ENCODE measurements at places on chromosomes 3 and 15.

DNA sequence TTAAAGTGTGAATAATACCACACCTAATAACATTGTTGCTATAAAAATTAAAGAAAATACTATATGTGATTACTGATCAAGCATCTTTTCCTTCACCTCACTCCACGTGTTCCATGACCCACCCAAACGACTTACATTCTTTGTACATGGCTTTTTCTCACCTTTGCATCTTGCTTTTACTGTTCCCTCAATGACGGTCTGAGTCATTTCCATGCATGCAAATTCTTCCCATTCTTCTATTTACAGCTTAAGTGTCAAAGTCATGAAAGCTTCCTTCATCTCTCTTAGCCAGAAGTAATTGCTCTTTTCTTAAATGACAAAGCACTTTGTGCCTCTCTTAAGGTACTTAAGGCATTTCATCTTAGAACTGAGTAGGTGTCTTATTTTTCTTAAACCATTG lies 64.0 kb downstream of the GREM1 start:
- no peak for DNase-seq

DNA sequence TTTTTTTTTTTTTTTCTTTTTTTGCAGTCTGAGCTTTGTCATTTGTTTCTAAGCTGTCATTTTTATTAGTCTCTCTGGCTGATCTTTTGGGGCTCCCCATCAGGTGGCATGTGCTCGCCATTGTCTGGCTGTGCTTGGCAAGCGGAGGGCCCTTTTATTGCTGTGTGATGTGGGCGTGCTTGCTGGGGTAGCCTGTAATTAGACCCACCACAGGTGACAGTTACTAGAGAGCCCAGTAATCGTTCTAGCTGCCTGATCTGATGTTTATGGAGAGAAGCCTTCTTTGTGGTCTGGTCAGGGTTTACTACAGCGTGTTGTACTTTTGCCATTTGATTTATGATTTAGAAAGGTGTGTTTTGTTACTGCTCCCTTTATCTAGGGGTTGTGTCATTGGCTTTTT lies 179.9 kb downstream of the MCTP2 start:
- DNase-seq = no peak

- DNase-seq = no peak
Measured at GRCh38 chr3:50128001-50128400, 27.1 kb upstream of the SEMA3F start.

DNA sequence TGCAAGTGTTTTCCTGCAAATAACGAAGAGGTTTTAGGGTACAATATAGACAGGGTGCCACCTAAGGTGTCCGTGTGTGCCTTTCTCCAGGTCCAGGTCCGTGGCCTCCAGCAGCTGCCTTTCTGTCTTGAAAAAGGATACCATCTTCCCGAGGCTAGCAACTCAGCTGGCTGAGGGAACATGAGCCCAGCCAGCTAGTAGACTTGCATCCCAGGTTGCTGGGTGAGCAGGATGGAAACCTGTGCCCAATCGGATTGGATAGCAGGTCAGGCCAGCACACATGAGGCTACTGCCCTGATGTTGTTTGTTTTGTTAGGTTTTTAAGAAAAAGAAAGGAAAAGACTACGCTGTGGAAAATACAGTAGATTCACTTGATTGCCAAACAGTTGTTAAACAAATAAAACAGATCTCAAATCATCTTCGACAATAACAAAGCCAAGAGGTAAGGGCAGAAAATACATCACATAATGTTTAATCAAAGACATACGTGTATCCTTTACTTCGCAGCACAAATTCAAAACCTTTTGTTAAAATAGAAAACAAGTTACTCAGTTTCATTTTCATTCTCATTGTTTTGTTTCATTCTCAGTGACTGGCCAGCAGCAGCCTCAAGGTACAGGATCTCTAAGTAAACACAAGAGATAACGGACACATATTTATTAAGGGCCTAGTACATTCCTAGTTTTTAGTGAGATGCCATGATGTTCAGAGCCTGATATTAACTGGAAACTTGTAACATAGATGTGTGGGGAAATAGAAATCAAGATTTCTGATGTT lies 661.2 kb upstream of the NR2F2 start:
- DNase-seq = no peak

DNA sequence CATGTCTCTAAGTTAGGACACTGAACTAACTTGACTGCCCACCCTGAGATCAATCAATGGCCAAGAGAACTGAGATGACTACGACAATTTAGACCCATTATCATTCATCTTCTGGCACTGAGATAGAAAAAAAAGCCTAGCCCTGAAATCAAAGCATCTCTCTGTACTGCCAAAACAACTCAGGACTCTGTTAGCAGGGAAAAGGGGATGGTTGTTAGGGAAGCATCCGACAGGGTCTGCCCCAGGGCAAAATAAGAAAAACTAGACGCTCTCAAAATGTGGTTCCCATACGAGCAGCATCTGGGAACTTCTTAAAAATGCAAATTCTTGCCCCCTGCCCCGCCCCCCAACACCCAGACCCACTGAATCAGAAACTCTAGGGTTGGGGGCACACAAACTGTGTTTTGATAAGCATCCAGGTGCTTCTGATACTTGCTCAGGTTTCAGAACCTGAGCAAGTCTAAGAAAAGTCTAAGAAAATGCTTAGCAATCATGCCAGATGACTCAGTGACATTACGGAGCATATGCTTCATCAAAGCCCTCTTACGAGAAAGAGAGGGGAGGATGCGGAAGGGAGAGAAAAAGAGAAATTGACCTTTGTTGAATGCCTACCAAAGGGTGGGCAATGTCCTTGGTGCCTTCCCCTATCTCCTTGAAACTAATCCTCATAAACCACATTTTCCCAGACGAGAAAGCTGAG lies 172.8 kb upstream of the HES1 start:
- no peak for DNase-seq

- DNase-seq = no peak
Measured at GRCh38 chr15:40756938-40757337, 1.9 kb upstream of the RMDN3 start.

DNA sequence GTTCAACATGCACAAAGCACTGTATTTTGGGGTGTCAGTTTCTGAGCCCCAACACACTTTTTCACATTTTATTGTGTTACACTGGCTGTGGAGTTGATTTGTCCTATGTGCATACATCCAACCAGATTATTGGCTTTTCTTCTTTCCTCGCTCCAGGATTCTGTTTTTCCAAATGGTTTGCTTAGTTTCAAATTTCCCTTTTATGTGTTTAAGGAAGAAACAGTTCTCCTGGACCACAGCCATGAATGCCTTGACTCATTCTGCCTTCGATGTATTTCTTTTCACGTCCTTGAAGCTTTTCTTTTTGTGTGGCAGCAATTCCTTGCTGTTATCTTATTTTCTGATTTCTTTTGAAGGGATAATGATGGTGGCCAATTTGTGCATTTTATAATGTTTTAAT lies 53.8 kb downstream of the CACNA2D3 start:
- DNase-seq = no peak

DNA sequence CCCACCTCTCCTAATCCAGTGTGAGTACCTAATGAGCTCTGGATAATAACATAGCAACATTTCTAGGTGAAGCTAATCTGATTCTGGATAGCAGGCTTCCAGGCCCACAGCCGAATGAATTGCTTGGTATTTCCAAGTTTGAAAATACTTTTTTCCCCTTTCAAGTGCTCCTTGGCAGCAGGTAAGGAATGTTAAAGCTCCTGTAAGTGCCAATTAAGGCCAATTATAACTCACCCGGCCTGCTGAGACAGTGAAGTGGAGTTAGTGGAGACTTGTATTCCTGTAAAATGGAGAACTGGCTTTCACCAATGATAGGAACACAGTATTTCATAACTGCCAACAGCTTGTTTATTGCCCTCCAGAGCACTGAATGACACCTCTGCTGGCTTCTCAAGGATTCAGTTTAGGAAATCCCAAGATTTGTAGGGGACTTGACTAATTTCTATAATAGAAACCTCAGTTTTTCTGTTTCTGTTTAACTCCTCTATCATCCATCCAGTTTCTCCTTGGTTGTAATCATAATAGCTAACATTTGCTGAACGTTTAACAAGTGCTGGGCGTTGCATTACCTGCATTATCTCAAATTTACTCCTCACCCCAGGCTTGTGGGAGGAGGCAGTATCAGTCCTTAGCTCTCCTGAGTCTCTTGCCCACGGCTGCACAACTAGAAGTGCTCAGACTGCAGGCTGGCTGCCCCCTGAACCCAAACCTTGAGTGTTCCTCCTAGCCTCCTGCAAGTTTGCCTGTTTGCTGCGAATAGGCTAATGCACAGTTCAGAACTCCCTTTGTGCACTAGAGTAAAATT lies 52.7 kb upstream of the SCAANT1 start:
- no peak for DNase-seq

DNA sequence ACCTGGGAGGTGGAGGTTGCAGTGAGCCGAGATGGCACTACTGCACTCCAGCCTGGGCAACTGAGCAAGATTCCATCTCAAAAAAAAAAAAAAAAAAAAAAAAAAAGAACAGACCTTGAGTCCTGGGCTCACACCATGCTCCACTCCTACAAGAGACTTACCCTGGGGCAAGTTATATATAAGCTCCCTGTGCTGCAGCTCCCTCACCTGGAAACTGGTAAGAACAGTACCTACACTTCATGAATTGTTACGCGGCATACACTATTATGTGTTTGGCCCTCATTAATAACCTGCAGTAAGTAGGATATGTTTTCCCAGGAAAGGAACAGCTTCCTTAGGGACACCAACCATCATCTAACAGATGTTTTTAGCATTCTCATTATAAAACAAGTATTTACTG lies 119.6 kb downstream of the FMN1 start:
- DNase-seq = no peak

DNA sequence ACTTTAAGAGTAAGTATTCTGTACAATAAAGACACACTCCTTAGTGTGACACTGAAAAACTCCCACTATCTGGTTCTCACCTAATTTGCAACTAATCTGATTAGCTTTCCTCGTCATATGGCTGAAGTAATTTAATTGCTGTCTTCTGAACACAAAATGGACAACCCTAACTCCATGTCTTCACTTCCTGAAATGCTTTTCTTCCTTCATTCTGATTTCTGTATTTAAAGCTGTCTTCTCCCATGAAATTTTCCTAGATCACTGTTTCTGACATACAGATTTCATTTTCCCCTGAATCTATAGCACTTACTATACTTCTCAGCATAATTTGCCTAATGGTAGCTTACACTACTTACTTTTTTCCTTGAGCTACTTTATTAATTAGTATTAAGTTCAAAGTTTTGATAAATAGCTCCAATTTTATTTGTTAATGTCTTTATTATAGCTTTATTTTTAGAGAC lies 6.3 kb downstream of the CCPG1 start:
- no peak for DNase-seq

GRCh38 chr3:76585794-76586392 lies 454.0 kb upstream of the ROBO2 start:
- no peak for DNase-seq

DNA sequence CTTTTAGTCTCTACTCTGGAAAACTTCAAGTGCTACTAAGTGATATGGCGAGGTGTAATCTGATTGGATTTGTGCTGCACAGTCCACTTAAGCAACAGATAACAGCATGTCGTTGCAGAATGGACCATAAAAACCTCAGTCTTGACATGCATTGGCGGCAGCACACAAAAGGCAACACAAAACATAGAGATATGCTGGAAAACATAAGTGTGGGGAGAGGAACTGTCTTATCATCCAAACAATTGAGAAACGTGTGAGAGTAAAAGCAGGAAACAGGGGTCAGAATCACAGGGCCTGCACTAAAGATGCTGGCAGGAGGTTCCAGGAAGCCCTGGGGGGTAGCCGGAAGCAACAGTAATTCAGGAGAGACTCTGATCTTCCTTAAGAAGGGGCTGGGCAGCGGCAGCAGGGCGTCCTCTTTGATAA lies 82.1 kb downstream of the CGNL1 start:
- no peak for DNase-seq

- no peak for DNase-seq
Measured at GRCh38 chr3:105674437-105675065, 194.3 kb downstream of the CBLB start.

DNA sequence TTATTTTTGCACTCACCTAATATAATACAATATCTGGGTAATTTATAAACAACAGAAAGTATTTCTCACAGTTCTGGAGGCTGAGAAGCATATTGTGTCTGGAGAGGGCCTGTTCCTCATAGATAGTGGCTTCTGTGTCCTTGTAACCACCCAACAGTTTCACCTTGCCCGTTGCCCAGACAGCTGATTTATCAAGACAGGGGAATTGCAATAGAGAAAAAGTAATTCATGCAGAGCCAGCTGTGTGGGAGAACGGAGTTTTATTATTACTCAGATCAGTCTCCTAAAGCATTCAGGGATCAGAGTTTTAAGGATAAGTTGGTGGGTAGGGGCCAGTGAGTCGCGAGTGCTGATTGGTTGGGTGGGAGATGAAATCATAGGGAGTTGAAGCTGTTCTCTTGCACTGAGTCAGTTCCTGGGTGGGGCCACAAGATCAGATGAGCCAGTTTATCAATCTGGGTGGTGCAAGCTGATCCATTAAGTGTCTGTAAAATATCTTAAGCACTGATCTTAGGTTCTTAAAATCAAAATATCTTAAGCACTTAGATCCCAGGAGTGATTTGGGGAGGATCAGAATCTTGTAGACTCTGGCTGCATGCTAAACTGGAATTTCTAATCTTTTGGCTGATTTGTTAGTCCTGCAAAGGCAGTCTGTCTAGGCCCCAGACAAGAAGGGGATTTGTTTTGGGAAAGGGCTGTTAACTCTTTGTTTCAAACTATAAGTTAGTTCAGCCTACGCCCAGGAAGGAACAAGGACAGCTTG lies 33.9 kb upstream of the C15orf39 start:
- DNase-seq = no peak

- DNase-seq = no peak
Measured at GRCh38 chr3:57980416-57980815, 27.8 kb upstream of the FLNB start.

GRCh38 chr15:89330119-89330518 lies 4.5 kb downstream of the POLG start:
- no peak for DNase-seq

- no peak for DNase-seq
Measured at GRCh38 chr3:133987136-133987535, 42.6 kb downstream of the SLCO2A1 start.

GRCh38 chr3:85041001-85041400 lies 82.2 kb downstream of the CADM2 start:
- no peak for DNase-seq

DNA sequence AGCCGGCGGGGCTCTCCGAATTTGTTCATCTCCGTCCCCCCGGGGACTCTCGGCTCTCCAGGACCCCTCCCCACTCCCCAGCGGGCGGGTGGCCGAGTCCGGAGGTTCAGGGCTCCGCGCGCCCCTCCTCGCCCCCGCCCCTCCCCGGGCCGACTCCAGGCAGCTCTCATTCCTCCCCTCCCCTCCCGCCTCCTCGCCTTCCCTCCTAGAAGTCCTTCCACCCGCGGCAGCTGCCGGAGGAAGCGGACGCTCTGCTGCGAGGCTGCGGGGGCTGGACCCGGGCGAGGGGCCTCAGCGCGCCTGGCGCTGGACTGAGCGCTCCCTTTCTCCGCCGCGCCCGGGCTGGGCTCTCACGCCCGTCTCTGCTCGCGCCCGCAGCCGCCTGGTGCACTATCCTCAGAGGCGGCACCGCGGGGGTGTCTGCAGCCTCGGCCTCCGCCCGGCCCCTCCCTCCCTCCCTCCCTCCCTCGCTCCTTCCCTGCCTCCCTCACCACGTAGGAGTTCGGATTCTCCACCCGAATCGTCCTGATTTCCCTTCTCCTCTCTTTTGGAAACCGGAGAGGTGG lies at the start of gene ROBO2:
ROBO2 (plus strand) TSS at position 494 of the 566 bp plus-strand sequence. CDS start 687 bp downstream, outside the sequence.
- DNase-seq = no peak
